Chondrocyte (in vitro differentiated cells): ENCODE measurements at places on chromosomes 7 and 10. TPM values are rescaled to one million over a fixed set of nuclear protein-coding genes. Genes with fewer than 3 reads are reported as not detected.

BICC1 gene
- 32.2 to 51.1 TPM (median 32.4 TPM) in 3 replicates for total RNA-seq

RGR gene
- total RNA-seq = not detected in 3 replicates

FGFBP3 gene
- 3.8 to 6.1 TPM (median 5.3 TPM) in 3 replicates for total RNA-seq

RELN gene
- 0.22 TPM in 1 of 3 replicates, not detected in the others for total RNA-seq

STRIP2 gene
- 0.87 to 1.3 TPM (median 1.2 TPM) in 3 replicates for total RNA-seq

CDK1 gene
- 7.6 to 16.7 TPM (median 9.0 TPM) in 3 replicates for total RNA-seq

HECW1 gene
- total RNA-seq = 0.65 to 1.9 TPM (median 1.5 TPM) in 3 replicates

SPDYE2 gene
- not detected in 3 replicates for total RNA-seq

C10orf62 gene
- total RNA-seq = not detected in 3 replicates

PLXNA4 gene
- 11.3 to 57.7 TPM (median 13.0 TPM) in 3 replicates for total RNA-seq

POP7 gene
- total RNA-seq = 24.2 to 31.8 TPM (median 25.5 TPM) in 3 replicates

EMX2 gene
- 4.7 TPM in 1 of 3 replicates, not detected in the others for total RNA-seq

TUBB8 gene
- total RNA-seq = 0.22 TPM in 1 of 3 replicates, not detected in the others

FKBP9 gene
- 234 to 355 TPM (median 335 TPM) in 3 replicates for total RNA-seq

ASZ1 gene
- total RNA-seq = not detected in 3 replicates

SPDYE6 gene
- total RNA-seq = not detected in 3 replicates

DNAJC12 gene
- total RNA-seq = 4.5 to 10.2 TPM (median 5.0 TPM) in 3 replicates

EPO gene
- not detected in 3 replicates for total RNA-seq

FBXO24 gene
- 0.57 to 1.2 TPM (median 0.82 TPM) in 3 replicates for total RNA-seq

FAM25C gene
- not detected in 3 replicates for total RNA-seq

SPDYE8 gene
- not detected in 3 replicates for total RNA-seq

AMZ1 gene
- total RNA-seq = 9.1 to 11.1 TPM (median 9.6 TPM) in 3 replicates

HILPDA gene
- total RNA-seq = 11.8 to 15.8 TPM (median 14.7 TPM) in 3 replicates

NEBL gene
- total RNA-seq = 1.8 to 2.4 TPM (median 2.0 TPM) in 3 replicates

SPDYE5 gene
- not detected in 3 replicates for total RNA-seq

FEZF1 gene
- total RNA-seq = not detected in 3 replicates

ARPC1A gene
- total RNA-seq = 103 to 110 TPM (median 104 TPM) in 3 replicates

ZPBP gene
- total RNA-seq = not detected in 3 replicates

GLI3 gene
- 11.7 to 37.8 TPM (median 12.1 TPM) in 3 replicates for total RNA-seq

GBX1 gene
- total RNA-seq = not detected in 3 replicates

C10orf143 gene
- 2.5 to 6.2 TPM (median 2.6 TPM) in 3 replicates for total RNA-seq

AEBP1 gene
- total RNA-seq = 242 to 422 TPM (median 412 TPM) in 3 replicates

KLF14 gene
- 0.10 TPM in 1 of 3 replicates, not detected in the others for total RNA-seq

PIK3CG gene
- total RNA-seq = not detected in 3 replicates

ADCY1 gene
- total RNA-seq = 0.36 to 0.77 TPM (median 0.50 TPM) in 3 replicates

GPR37 gene
- total RNA-seq = 1.6 to 3.2 TPM (median 2.2 TPM) in 3 replicates

RADIL gene
- total RNA-seq = 0.82 to 1.2 TPM (median 1.00 TPM) in 3 replicates

CALN1 gene
- total RNA-seq = not detected in 3 replicates

BHLHA15 gene
- 0.32 to 1.2 TPM in 2 of 3 replicates, not detected in the other for total RNA-seq

ASB10 gene
- total RNA-seq = not detected in 3 replicates

ZNF736 gene
- not detected in 3 replicates for total RNA-seq

ANK3 gene
- 35.1 to 138 TPM (median 37.4 TPM) in 3 replicates for total RNA-seq

ODAD2 gene
- total RNA-seq = 1.0 to 3.8 TPM (median 1.1 TPM) in 3 replicates

CRYGN gene
- total RNA-seq = not detected in 3 replicates

MYO3A gene
- not detected in 3 replicates for total RNA-seq

SPAM1 gene
- total RNA-seq = not detected in 3 replicates

EPDR1 gene
- 20.1 to 30.0 TPM (median 28.9 TPM) in 3 replicates for total RNA-seq

SLC13A1 gene
- total RNA-seq = not detected in 3 replicates

PDE1C gene
- total RNA-seq = 53.2 to 54.6 TPM (median 53.5 TPM) in 3 replicates

OGDHL gene
- total RNA-seq = 0.36 to 0.45 TPM (median 0.44 TPM) in 3 replicates

PITX3 gene
- total RNA-seq = not detected in 3 replicates
